Stimulated activated CD8-positive, alpha-beta memory T cell treated with anti-CD3 and anti-CD28 coated beads, Interleukin-12 subunit alpha, Interleukin-12 subunit beta, amount 100 ng/mL, for 1 hour (primary cell): ENCODE measurements at places on chromosomes 3 and 15.

DNA sequence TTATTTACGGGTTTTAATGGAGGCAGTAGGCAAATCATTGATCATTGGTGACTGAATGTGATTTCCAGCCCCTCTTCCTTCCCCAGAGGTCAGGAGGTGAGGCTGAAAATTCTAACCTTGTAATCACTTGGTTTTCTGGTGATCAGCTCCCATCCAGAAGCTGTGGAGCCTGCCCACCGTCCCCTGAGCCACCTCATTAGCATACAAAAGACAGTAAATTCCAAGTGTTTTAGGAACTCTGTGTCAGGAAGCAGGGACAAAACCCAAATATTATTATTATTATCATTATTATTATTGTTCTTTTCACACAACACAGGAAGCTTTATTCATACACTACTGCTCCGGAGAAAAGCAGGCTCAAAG lies 18.2 kb downstream of the FOXB1 start:
- DNase-seq, result no peak

DNA sequence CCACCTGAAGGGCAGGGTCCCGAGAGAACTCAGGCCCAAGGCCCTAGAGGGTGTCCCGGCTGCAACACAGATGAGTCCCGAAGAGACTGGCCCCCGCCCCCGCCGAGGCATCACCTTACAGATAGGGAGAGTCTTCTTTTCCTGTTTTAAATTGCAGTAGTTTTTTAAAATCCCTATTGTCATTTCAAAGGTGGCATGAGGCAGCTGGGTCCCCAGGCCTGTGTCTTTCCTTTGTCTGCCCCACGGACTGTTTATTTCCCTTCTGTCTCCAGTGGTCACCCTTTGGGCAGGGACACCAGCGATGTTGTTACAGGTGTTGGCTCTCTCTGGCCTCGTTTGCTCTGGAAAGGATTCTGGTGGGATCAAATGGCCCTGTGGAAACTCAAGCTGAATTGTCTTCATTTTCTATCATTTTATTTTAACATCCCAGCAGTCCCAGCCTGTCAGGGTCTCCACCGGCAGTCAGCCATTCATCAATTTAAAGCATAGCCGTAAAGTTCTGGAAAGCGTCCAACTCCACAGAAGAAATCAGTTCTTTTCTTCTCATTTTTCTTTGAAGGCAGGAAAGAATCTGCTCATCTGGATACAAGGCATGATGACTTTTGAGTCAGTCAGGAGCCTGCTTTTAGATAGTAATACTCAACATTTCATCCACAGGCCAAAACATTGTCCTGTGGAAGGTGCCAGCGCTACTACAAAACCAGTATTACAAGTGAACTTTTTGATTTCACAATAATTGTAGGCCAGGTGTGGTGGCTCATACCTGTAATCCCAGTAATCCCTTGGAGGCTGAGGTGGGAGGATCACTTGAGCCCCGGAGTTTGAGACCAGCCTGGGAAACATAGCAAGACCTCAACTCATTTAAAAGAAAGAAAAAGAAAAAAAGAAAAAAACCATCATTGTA lies 96.2 kb downstream of the HES1 start:
- DNase-seq, result no peak

- DNase-seq, result peak; percentile 22
These were observed 7.8 kb downstream of the EIF1B start for GRCh38 chr3:40317061-40317855.

- DNase-seq, result no peak
These were observed 1258.2 kb upstream of the ALCAM start for GRCh38 chr3:104108522-104108921.

DNA sequence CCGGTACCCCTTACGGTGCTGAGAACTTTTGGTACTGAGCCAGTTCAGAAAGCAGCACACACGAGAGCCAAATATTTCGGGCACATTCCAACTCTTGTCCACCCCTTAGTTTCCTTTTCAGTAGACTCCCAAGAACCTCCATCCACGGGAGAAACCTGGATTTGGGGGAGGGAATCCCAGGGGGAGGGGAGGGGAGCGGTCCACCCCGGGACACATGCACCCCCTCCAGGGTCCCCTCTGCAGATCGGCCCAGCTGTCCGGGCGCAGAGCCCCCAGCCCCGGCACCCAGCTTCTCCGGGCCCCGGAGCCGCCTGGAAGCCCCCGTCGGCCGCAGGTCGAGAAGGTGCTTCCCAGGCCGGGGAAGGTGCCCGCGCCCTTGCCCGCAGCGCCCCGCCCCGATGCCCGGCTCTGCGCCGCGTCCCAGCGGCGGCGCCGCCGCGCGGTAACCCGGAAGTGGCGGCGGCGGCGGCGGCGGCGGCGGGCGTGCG lies 455 bp upstream of the ABHD17C start:
- no peak for DNase-seq

DNA sequence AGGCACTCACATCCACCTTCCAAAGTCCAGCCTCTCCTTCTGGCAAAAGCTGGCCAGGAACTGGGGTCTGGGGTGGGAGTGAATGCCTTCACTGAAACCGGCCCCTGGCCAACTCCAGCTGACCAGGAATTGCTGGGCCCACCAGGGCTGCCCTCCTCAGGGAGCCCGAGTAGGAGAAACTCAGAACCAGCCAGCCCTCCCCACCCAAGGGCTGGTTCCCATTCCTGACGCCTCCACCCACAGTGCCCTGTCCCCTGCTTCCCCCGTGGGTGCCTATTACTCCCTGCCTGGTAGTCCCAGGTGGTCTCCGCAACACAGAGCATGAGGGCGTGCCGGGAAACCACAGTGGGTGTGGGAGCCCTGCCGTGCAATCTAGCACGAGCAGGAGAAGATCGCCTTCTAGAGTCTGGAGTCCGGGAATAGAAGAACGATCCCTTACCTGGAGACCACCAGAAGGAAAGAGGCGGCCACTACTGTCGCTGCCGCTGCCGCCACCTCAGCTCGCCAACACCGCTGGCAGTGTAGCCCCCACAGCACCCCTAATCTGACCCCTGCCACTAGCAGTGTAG lies 178.8 kb downstream of the POTEB3 start:
- DNase-seq, result no peak

- DNase-seq, result no peak
These were observed 70.2 kb upstream of the BFSP2 start for GRCh38 chr3:133329626-133330025.

DNA sequence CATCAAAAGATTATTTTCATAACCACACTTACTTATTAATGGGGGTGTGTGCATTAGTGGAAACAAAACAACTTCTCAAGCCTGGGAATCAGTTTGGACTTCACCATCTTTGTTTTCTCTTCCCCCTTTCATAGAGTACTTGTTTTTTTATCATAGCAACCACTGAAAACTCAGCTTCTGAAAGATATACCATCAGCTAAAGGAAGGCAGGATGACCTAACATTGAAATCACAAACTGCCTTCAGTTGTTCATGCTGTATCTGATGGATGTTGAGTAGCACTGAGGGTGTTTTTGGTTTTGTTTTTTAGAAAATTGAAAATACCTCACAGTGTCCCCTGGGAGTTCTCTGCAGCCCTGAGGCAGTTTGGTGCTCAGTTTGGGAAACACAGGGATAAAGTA lies 46.5 kb downstream of the NEK10 start:
- DNase-seq, result no peak

GRCh38 chr15:56028430-56028829 lies 35.0 kb upstream of the NEDD4 start:
- no peak for DNase-seq

DNA sequence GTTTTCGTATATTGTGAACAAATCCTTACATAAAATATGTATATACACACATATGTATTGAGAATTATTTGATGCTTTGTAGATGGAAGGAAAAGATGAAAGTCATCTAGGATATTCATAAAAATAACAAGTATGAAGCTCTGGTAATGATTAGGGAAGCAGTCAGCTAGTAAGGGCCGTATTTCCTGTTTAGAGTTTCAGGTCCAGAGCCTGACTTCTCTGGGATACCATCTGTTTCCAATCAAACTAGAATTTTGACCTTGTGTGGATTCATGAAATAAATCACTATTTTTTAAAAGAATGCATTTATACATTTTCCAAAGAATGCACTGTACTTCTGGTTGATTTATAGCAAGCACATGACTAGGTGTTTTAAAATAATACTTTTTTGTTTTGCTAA lies 156.1 kb upstream of the CGNL1 start:
- DNase-seq, result no peak

DNA sequence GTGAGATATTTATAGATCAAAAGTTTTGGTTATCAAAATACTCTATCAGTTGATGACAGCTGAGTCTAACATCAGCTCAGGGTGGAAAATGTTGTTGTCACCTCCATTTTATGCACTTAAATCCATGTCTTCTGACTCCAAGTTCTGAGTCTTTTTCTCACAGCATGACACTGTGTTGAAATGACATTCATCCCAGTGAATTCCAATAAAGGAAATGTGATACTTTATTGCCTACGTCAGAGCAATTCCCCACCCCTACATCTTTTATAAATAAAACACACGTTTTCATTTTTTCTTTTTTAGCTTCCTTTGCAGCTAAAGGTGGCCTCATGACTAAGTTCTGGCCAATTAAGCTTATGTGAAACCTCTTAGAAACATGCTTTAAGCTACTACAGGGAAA lies 10.7 kb downstream of the DRD3 start:
- DNase-seq, result no peak

DNA sequence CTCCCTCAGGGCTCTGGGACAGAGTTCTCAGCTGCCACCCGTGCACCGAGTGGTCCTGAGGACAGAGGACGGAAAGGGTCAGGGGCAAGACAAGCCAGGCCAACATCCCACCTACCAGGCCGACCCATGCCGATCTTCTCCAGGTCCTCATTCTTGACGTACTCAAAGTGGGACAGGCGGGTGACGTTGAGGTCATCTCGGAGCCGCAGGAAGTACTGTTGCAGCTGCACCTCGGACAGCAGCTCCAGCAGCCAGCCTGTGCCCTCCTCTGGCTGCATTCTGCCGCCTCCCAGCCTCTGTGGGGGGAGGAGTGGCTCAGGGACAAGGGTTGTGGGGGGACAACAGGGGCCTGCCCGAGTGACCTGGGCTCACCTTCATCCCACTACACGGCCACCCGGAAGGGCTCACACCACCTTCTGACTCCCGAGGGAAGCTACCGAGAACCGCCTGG lies 20.0 kb downstream of the TNK2 start:
- DNase-seq, result no peak

DNA sequence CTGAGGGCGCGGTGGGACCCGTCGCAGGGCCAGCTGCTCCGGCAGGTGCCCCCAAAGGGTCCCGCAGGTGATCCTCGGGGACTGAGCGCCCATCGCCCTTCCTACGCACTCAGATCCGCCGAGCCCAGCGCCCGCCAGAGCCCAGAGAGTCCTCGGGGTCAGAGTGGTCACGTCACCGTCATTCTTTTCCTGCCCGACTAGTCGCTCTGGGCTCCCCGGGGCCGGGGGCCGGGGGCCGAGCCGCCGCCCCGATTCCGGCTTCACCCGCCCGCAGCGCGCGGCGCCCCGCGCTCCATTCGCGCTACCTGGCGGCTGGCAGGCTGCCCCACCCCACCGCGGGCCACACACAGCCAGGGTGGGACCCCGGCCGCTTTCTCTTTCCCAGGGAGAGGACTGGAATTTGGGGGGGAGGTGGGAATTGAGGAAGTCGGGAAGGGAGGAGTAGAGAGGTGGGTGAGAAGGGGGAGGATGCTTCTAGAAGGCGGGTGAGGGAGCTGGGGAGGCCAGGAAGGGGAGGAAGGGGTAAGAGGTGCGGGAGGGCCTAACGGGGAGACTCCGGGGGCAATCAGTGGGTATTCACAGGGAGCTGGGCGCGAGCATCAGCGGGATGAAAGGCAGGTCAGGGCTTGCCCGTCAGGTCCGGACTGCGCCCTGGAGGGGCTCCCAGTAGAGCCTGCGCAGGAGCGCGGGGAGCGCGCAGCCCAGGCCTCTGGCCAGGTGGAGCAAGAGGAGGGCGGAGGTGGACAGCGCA lies 36.1 kb upstream of the EPHB3 start:
- no peak for DNase-seq

GRCh38 chr3:30078736-30079135 lies 527.7 kb upstream of the TGFBR2 start:
- DNase-seq, result no peak

DNA sequence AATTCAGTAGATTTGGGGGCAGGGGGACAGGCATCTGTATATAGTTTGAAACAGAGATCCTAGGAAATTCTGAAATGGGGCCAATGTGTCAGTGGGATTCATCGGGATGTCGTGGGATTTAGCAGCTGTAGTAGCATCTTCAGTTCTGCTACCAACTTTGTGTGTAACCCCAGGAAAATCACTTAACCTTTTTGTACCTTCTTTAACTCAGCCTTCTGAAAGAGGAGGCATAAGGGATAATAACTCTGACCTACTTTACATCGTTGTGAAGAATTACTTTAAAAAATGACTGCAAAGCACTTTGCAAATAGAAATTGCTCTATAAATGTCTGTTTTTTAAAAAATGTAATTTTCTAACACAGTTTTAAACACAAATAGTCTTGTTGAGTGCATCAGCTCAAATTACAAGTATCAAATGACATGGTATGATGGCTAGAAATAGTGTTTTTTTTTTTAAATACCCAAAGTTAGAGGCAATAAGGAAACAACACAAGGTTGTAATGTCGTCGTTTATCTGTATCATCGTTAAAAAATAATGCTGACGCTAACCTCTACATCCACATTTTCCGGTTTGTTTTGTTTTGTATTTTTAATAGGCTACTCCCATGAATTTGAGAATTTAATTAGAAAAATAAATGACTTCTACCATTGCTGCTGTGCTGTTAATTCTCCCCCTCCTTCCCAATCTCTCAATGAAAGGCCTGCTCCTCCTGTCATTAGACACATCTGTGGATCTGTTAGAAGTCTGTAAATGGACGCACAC lies 338.5 kb downstream of the PTPRG start:
- no peak for DNase-seq

DNA sequence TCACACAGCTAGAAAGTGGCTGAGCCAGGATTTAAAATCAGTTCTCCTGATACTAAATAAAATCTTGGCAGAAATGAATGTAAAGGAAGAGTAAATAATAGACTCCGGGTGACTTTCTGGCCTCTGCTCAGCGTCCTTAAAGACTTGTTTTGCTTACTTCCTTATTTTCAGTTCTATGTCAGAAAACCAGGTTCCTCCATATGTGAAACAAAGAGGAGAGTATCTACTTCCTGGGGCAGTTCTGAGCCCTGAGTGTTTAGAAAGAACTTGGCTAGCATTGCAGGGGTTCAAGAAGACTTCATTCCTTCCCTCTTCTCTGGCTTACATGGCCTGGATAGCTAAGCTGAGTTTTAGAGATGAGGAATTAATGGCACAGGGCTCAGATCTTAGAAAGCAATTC lies 222.8 kb upstream of the TLE3 start:
- DNase-seq, result no peak

DNA sequence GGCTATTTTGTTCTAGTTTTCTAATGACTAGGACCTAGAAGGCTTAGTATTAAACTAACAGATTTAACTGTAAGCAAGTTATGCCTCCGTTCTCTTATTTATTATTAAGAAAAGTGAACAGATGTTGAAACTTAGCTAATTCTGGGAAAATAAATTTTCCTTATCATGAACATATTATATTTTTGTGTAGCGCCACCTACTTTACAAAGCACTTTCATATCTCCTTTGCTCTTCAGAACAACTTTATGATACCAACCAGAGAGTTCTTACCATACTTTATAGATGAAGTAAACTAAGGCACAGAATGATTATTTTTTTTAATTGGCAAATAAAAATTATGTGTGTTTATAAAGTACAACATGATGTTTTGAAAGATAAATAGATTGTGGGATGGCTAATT lies 59.4 kb downstream of the NME9 start:
- no peak for DNase-seq
